ENCODE measurements at places on chromosomes 7 and 10.

DNA sequence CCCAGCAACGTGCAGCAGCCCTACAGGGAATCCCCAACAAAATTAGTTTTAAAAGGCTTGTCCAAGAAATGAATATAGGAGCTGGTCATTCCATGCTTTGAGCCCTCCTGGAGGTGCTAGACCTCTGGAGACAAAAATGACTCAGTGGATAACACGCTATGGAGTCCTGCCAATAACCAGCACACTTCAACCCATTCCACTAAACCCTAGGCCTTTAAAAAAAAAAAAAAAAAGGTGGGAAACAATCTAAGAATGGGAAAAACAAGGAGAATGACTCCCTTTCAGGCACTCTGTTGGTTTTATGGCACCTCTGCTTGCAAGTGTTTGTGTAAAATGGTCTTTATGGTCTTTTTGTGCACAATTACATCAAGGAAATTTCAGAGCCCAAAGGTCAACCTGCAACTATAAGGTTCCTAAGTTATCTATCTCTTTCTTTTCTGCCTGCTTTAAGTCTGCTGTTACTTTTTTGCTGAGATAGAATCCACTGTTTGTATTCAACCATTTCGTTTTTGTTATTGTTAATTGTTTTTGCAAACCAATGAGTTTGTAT lies 21.3 kb downstream of the AVL9 start:
- DNase-seq = no peak

DNA sequence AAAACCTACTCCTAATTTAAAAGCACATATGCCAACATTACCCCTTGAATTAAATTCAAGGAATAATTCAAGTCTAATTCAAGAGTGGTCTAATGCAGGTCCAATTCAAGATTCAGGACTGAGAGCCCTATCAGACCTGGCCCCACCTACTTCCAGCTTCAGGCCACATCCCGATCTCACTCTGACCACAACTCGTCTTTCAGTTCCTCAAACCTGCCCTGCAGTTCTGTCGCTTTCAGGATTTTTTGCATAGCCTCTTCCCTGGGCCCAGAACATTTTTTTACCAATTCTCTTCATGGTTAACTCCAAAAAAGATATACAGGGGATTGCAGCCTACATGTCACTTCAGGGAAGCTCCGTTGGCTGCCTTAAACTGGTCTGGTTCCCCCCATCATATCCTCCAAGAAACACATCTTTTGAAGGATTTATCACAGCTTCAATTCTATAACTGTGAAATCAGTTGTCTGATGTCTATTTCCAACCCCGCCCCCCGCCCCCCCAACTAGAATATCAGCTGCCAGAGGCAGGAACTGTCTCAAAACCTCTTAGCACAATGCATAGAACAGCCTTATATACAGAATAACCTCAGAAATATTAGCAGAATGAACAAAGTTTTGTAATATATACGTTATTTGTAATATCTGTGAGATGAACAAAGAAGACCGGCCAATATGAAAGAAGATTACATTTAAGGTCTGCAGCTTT lies 20.8 kb downstream of the CCDC6 start:
- DNase-seq = no peak

GRCh38 chr7:93228302-93228701 lies 2.0 kb upstream of the HEPACAM2 start:
- DNase-seq = peak; percentile 90

- no peak for DNase-seq
Observed at GRCh38 chr7:135662123-135662372, 266 bp upstream of the STMP1 start.

DNA sequence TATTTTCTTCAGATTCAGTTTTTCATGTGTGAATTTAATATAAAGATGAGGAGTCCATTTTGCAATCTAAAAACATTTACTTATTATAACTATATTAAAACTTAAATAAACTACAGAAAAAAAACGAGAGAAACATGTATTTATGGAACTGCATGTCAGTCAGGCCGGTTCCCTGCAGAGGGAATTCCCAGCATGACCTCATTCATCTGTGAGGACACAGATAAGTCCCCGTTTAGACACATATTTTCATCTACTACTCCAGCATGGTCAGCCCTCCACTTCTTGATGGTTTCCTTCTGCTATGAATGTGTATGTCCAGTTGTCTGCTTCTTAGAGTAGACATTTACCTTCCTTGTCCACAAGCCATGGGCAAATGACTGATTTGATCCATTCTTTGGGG lies 339.1 kb downstream of the SEMA3D start:
- peak; percentile 22 for DNase-seq

GRCh38 chr10:131260031-131260430 lies 51.5 kb downstream of the TCERG1L start:
- no peak for DNase-seq

DNA sequence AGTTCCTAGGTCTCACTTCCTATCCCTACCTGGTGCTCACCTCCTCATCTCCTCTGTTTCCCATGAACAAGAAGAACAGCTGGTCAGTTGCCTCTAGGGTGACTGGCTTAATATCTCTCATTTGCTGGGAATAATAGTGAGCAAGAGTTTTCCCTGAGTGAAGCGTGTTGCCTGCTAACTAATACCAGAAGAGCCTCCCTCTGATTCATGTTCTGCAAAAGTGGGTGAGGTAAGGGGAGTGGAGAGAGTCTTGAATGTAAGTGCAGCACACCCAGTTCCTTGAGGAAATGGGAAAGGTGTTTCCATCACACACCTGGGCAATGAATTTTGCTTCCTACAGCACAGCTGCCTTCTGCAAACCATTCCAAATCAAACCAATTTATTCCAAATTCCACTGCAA lies 29.6 kb downstream of the FZD1 start:
- DNase-seq = no peak

DNA sequence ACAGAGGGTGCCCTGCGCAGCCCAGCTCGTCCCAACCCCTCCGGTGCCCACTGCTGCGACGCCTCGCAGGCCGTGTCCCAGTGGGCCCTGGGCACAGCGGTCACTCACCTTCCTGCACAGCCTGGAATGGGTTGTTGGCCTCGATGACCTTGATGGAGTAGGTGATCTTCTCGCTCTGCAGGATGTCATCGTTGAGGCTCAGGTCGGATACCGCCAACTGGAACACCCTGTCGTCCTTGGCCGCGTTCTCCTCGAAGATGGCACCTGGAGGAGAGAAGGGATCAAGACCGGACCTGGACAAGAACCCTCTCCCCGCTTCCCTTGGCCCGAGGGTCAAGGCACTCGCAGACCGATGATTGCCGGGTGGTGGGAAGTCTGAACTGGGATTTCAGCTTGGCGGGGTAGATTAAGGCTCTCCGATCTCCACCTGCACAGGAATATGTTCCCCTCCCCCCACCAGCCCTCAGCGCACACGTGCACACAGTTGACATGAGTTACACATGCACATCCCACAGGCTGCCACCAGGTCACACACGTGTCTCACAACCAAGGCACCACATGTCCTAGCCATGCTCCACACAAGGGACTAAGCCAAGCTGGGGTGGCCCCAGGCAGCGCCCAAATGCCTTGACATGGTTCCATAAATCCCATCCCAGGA lies 2.6 kb downstream of the GRID1 start:
- peak; percentile 41 for DNase-seq

DNA sequence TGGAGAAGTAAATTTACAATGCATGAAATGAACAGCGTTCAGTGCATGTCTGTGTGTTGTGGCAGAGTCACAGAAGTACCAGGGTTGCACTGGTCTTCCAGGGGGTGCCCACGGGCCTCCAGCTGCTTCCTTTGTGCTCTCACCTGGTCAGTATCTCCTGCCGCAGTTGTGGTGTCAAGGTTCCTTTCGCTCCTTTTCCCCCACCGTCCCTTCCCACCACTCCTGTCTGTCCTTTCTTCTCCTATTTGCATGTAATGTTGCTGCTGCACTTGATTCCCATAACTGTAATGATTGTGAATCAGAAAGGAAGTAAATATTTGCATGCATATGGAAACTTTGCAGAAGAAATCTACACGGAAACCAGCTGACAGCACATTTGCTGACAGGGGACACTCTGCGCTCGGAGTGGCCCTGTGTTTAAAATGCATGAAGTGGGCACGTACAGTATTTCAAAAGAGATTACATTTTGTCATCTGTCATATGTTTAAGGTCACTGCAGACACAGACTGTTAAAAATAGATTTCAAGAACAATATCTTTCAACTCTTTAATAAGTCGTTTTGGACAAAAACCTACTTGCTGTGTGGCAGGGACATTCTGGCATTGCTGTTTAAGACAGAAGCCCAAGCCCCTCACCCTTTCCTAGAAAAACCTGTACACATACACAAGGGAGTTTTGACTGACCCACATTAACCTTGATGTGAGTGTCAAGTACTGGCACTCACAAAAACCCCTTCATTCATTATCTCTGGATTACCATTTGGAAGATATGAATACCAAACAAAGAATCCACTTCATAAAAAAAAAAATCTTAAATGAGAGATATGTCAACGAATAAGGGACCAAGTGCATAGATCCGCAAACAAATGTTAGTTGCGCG lies 336.7 kb upstream of the KLF6 start:
- DNase-seq = peak; percentile 47

- no peak for DNase-seq
Observed at GRCh38 chr7:107212725-107213124, 43.9 kb downstream of the HBP1 start.

- no peak for DNase-seq
Observed at GRCh38 chr7:36367561-36368077, 22.0 kb upstream of the ANLN start.
